CD4-positive, CD25-positive, alpha-beta regulatory T cell (primary cell): ENCODE measurements at places on chromosomes 2 and 18.

- DNase-seq: no peak
Observed at GRCh38 chr18:3081584-3081991, 68.6 kb upstream of the LPIN2 start.

DNA sequence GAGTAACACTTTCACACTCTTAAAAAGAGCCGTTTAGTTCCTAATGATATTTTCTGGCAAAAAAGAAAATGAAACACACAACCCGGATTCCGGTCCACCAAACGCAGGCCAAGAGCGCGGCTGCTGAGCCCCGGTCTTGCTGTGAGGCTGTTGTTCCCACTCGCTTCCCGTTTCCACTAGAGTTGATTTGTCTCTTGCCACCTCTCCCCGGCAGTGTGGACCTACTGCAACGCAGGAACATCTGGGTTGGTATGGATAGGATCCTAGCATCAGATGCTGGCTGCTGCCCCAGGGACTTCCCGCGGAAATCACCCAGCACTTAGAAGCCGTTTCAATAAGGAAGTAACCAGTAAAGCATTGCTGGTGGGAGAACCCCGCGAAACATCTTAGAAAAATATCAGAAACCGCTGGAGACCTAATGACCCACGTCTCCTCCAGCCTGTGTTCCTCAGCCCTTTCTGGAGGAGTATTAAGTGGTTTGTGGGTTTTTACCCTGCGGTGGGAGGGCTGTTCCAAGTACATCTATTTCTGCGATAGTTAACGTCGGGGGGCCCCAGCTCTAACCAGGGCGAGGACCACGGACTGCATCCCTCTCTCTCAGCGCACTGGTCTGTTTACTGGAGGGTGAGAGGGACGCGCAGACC lies 939 bp downstream of the DOCK10 start:
- DNase-seq: peak; percentile 46

- DNase-seq: no peak
Observed at GRCh38 chr2:41040782-41041520, 589.1 kb upstream of the SLC8A1 start.

GRCh38 chr2:131043199-131044074 lies 49.8 kb downstream of the FAM168B start:
- DNase-seq: no peak

GRCh38 chr2:59604123-59604522 lies 949.3 kb downstream of the BCL11A start:
- no peak for DNase-seq

DNA sequence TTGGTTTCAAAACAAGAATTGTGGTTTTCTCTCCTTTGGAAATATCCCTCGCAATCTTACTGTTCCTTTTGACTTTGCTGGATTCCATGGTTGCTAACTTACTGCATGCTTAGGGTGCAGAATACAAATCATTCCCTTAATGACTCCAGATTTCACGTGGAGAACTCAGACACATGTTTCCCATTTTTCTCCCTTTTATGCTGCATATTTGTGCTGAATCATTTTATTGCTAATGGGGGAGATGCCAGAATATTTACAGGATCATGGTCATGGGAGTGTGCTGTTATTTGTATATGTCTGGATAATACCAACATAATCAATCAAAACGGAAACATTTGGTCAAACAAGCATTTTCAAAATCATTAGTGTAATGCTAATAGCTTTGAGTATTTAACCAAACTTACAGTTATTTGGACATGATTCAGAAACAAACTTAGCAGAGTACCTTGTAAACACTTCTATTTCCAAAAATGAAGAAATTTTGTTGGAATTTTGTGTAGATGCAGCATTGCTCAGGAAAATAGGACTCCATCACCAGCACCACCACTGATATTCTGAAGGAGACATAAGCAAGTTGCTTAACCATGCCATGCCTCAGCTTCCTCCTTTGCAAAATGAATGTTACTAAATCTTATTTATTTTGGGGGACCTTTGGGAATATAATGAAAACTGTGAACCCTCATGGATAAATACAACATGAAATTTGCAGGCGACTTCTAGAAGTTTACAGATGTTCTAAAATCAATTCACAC lies 122.5 kb upstream of the RND3 start:
- DNase-seq: no peak

DNA sequence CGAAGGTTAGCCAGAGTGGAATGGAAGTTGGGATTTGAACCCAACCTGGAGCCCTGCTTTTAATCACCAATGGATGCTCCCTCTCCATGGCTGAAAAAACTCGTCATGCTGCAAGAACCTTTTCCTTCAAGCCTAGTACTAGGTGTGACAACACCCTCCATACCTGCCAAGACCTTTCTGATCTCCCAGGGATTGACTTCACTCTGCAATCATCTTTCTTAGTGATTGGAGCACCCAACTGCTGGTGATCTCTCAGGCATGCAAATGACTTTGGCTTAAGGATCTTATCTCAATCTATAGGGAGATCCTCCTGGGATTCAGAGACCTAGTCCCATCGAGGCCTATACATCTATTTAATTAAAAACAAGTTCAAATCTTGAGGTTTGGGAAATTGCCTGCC lies 23.5 kb upstream of the ITGB6 start:
- no peak for DNase-seq

- DNase-seq: no peak
Observed at GRCh38 chr2:71538241-71538640, 84.9 kb downstream of the DYSF start.

GRCh38 chr2:148667113-148667836 lies 22.7 kb downstream of the EPC2 start:
- DNase-seq: no peak

- no peak for DNase-seq
Observed at GRCh38 chr2:125397535-125398251, 1258.3 kb upstream of the GYPC start.

DNA sequence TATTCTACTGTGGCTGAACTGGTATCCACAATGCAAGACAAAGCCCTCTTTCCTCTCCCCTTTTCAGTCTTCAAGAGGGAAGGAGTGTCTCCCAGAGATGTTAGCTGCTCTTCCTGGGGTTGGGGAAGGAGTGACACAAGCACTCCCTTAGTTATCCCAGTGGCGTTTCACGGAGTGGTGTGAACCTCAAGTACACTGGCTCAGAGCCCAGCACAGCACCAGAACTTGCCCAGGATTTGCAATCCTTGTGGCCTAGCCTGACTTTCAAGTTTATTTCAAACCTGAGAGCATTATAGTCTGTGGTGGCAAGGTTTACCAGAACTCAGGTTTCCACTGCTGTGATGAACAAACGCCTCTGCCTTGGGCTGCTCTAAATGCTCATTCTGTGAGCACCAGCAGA lies 162.5 kb downstream of the CCDC102B start:
- DNase-seq: no peak

- DNase-seq: no peak
Observed at GRCh38 chr2:43787895-43788294, 14.1 kb downstream of the DYNC2LI1 start.
